Stimulated activated CD8-positive, alpha-beta memory T cell treated with anti-CD3 and anti-CD28 coated beads, Interleukin-15, amount 100 ng/mL, for 4 hours (primary cell): ENCODE measurements at places on chromosomes 16 and 17.

DNA sequence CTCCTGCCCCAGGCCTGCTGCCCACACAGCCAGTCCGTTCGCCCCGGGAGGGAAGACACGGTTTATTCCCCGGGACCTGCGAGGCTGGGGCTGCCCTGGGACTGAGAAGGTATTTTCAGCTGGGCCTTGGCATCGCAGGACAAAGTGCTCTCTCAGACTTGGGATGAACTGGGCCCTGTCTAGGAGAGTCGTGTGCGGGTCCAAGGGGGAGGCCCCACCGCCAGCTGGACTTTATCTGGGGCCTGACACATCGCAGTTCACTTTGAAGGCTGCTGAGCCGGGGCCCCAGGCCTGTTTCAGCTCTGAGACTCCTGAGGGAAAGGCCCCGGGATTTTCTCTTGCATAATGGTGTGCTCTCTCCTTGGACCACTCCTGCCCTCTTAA is 6.8 kb downstream of the CRISPLD2 start:
- DNase-seq: no peak

DNA sequence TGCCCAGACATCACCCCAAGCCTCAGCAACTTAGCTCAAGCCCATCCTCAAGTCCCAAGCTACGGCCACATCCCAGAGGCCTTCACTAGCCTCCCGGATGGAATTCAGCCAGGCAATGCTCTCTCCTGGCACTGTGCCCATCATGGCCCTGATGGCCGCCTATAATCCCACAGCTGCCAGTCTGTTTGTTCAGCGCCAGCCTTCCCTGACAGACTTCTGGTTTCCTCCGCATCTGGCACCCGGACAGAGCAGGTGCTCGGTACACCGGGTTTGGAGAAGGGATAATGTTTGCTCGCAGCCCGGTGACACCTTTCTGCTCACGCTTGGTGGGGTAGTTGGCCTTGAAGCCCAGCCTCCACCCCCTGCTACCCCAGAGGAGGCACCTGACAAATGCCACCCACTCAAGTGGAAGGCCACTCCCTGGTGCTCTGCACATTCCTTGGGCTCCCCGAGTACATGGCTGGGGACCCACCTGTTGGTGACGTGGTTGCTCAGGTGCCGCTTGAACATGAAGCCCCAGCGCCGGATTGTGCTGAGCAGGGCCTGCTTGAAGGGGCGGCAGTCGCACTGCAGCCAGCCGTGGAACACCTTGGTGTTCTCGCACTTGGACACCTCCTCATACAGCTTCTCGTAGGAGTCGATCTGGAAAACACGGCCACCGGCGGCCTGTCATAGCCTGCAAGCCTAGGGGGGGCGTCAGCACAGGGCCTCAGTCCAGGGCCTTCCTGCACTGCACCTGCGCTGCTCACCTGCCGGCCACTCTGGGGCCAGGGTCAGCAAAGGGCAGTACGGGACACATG is 47.1 kb downstream of the DNAH17 start:
- no peak for DNase-seq

GRCh38 chr16:88881007-88881615 is 14.7 kb upstream of the PABPN1L start:
- DNase-seq: no peak

DNA sequence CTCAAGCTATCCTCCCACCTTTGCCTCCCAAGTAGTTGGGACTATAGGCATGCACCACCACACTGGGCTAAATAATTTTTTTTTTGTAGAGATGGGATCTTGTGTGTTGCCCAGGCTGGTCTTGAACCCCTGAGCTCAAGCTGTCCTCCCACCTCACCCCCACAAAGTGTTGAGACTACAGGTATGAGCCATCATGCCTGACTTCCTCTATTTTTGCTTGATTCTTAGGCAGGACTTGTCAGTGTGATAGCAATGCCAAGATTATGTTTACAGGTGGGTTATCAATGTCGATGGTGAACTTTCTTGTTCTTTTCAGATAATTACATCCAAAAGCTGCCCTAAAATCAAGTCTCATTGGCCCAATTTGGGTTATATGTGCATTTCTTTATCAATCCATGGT is 96.9 kb downstream of the HS3ST4 start:
- no peak for DNase-seq

GRCh38 chr17:49798182-49798581 is 9.7 kb downstream of the KAT7 start:
- no peak for DNase-seq
